ENCODE measurements at places on chromosomes 6 and 20.

- DNase-seq: no peak
Measured at GRCh38 chr6:26118999-26119398, 31.8 kb downstream of the HFE start.

GRCh38 chr6:118876198-118876597 is 17.8 kb upstream of the ASF1A start:
- no peak for DNase-seq

DNA sequence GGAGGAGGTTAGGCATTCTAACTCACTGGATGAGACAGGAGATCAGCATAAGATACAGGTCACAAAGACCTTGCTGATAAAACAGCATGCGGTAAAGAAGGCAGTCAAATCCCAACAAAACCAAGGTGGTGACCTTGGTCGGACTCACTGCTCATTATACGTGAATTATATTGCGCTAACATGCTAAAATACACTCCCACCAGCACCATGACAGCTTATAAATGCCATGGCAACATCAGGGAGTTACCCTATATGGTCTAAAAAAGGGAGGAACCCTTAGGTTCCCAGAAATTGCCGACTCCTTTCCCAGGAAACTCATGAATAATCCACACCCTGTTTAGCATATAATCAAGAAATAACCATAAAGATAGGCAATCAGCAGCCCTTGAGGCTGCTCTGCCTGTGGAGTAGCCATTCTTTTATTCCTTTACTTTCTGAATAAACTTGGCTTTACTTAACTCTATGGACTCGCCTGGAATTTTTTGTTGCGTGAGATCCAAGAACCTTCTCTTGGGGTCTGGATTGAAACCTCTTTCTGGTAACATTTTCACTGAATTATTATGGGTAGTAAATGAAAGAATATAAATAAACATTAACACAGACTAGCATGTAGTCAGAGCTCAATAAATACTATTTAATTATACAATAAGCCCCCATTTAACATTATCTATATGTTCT is 3.0 kb upstream of the LAMA4 start:
- no peak for DNase-seq

DNA sequence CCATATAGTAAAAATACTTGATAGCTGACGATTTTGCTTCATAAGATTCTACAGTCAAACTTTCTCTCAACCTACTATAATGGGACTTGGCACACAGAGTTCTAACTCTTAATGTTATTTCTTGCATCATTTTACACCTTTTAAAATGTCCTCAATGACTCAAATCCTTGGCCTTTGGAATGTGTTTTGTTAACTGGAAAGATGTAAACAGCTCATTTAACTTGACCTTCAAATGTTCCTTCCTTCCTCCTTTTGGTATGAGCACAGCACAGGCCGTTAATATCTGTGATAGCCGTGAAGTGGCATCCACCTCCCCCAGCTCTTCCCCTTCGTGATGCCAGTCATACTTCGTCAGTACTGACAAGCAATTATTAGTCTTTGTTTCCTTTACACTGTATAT is 972.0 kb upstream of the CITED2 start:
- no peak for DNase-seq

GRCh38 chr6:76843054-76843822 is 620.1 kb downstream of the HTR1B start:
- peak; percentile 17 for DNase-seq

All from LNCaP clone FGC (cell line).